ENCODE measurements at places on chromosomes 1 and 21.

DNA sequence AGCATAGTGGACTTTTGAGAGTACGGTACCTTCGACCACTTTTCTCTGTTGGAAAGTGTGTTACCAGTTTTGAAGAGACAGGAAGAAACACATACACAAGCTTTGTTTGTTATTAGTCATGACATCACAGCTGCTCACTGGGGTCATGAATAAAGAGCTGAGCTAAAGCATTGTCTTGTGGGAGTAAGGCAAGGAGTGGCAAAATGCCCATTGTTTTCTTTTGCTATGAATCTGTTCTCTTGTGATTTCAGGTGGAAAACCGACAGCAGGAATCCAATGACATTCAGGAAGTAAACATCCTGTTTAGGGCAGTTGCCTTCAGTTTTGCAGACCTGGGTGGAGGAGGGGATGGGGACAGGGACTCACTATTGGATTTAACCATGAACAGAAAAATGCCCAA lies 66.2 kb downstream of the RGL1 start:
- peak; percentile 16 for DNase-seq

GRCh38 chr1:200779326-200779725 lies 40.6 kb downstream of the CAMSAP2 start:
- DNase-seq: no peak

DNA sequence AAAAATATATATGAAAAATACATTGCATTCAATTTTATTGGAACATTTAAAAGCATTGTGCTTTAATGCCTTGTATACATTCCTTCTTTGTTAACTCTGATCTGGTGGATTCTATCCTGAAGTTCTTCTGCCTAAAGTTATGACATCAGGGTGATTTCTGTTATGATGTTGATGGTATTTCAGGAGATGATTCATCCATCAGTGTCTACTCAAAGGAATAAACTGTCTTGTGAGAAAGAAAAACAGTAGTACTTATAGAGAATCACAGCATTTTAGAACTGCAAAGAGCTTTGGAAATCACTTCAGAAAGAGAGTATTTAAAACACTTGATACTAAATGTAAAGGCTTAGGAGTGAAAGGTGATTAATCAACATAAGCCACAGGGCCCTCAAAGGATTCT lies 155.7 kb downstream of the PTPRC start:
- no peak for DNase-seq

DNA sequence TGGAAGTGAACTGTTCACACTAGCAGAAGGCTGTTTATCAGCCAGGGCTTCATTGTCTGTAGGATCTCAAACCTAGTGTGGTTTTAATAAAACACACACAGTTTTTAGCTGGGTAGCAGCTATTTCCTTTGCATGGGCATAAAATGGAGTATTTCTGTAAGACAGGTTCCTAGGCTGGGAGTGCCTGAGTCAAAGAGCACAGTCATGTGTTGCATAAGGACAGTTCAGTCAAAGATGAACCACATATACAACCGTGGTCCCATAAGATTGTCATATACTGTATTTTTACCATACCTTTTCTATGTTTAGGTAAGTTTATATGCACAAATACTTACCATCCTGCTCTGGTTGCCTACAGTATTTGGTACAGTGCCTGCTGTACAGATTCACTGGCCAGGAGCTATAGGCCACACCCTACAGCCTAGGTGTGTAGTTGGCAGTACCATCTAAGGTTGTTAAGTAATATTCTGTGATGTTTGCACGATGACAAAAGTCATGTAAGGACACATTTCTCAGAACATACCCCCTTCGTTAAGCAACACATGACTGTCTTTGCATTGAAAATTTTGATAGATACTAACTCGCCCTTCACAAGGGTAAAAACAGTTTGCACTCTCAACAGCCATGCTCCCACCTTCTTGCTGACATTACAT lies 17.2 kb downstream of the LGALS8 start:
- DNase-seq: no peak

GRCh38 chr1:162885265-162885664 lies 24.3 kb upstream of the CCDC190 start:
- no peak for DNase-seq

DNA sequence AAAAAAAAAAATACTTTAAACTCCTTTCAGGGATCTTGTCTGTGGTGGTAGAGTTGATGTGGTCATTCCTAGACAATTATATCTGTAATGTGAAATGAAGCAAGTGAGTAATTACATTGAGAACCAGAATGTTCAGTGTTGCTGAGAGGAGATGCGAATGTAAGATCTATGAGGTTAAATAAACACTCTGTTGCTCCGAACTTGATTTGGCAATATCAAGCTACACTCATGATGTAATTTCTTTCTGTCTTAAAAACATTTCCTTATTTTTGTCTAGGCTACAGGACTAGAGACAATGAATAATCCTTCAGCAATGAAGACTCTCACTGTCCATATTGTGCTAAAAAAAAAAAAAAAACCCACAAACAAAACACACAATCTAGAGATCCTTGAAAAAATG lies 63.1 kb upstream of the IGSF5 start:
- DNase-seq: no peak

GRCh38 chr1:114503916-114504422 lies 7.0 kb downstream of the TRIM33 start:
- no peak for DNase-seq

GRCh38 chr1:81950591-81951244 lies 150.0 kb downstream of the ADGRL2 start:
- no peak for DNase-seq

GRCh38 chr1:219088778-219089557 lies 84.7 kb upstream of the LYPLAL1 start:
- peak; percentile 28 for DNase-seq

DNA sequence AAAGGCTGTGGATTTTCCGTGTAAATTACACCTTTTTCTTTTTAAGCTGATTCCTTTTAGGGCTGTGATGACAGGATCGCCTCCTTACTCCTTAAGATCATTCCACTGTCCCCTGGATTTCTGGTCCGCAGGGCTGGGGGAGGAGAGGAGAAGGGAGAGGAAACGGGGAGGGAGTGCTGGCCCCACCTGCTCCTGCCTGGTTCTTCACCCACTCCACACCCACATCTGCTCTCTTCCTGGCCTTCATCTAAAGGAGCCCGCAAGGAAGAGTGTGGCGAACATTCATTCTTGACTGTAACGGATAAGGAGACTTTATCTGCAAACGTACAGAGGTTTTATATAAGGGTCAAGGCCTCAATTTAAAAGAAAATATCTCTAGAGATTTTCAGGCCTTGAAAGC lies 242.0 kb downstream of the RHOU start:
- DNase-seq: no peak

DNA sequence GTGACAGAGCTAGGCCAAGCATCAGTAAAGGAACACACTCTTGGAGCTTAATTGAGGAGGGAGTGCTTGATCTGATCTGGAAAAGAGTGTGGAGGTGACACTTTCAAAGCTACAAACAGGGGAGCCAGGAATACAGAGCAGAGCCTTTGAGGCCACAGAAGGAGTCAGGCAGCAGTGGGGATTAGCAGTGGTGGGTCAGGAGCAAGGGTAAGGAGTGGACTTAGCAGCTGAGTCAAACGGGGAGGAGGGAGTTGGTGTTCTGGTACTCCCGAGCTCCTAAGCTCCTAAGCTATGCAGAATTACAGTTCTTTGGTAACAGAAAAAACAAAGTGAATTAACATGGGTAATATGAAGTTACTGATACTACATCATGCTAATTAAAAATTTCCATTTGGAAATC lies 14.5 kb downstream of the RAB4A start:
- no peak for DNase-seq

GRCh38 chr1:203666609-203667008 lies 40.0 kb downstream of the ATP2B4 start:
- no peak for DNase-seq

- DNase-seq: peak; percentile 56
These were observed 10.9 kb upstream of the SAMD11 start for GRCh38 chr1:912740-913301.

DNA sequence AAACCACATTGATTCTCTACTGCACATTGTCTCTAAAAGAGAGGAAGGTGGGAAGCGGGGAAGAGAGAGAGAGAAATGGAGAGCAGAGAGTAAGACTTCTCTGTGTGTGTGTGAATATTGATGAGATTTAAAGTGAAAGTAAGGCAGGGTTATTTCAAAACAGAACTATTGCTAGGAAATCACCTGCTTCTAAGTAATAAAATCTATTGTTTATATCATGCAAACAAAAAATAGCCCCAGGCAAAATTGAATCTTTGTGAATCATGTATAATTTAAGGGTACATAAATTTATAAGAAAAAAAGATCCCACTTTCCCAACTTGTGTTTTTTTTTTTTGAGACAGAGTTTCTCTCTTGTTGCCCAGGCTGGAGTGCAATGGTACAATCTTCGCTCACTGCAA lies 1.2 kb upstream of the GBP7 start:
- no peak for DNase-seq

DNA sequence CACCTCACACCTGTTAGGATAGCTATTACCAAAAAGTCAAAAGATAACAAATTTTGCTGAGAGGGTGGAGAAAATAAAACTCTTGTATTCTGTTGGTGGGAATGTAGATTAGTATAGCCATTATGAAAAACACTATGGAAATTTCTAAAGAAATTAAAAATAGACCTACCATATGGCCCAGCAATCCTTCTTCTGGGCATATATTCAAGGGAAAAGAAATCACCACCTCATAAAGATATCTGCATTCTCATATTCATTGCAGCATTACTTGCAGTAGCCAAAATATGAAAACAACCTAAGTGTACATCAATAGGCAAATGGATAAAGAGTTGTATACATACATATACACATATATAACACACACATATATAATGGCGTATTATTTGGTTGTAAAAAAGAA lies 791.6 kb upstream of the RGS18 start:
- no peak for DNase-seq

DNA sequence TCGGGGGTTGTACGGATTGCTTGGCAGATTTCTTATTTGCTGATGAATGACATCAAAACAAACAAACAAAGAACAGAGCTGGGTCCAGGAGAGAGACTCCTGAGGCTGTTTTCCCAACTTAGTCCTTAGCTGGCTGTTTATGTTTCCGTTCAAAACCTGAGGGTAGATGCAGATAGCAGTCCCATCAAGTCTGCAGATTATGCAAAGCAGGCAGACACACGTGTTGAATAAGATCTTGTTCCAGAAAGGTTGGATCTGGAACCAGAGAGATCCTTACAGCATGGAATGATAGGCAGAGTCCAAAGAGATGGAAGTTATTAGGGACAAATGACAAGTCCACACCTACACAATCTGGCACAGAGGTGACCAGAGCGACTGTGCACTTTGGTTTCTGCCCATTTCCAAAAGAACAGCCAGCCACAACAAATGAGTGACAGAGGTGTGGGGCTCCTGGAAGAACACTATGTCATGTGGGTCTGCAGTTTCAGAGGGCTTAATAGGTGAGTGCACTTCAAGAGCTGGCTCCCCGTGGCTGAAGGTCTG lies 65.5 kb downstream of the MAN1C1 start:
- no peak for DNase-seq

- no peak for DNase-seq
These were observed 1.6 kb downstream of the TCEA3 start for GRCh38 chr1:23422941-23423340.

DNA sequence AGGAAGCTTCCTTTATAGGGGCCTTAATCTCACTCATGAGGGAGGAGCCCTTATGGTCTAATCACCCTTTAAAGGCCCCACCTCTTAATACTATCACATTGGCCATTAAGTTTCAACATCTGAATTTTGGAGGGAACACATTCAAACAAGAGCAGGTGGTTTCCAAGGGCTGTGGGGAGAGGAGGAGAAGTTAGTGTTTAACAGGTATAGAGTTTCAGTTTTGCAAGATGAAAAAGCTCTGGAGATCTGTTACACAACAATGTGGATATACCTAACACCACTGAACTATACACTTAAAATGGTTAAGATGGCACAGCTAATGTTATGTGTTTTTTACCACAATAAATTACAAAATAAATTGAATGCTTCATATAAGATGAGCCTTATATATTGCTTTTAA lies 113.4 kb upstream of the DNAH14 start:
- DNase-seq: no peak

DNA sequence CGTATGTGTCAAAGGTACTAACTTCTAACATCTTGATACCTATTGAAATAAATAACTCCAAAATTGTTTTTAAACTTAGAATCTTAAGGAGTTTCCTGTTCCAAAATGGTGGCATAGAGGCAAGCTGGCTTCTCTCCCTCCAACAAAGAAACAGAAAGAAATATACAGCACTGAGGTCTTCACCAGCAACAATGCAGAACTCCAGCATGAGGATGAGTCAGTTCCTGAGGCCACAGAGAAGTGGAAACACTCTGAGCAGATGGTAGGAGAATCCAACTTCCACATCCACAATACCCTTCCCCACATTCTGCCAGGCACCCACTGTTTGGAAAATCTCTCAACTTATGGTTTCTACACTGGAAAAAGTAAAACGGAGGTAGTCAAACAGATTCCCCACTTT lies 12.2 kb upstream of the PPIH start:
- DNase-seq: no peak

GRCh38 chr1:234906654-234907053 lies 222.0 kb downstream of the TOMM20 start:
- DNase-seq: no peak

GRCh38 chr1:169321539-169321938 lies 46.1 kb downstream of the NME7 start:
- no peak for DNase-seq

DNA sequence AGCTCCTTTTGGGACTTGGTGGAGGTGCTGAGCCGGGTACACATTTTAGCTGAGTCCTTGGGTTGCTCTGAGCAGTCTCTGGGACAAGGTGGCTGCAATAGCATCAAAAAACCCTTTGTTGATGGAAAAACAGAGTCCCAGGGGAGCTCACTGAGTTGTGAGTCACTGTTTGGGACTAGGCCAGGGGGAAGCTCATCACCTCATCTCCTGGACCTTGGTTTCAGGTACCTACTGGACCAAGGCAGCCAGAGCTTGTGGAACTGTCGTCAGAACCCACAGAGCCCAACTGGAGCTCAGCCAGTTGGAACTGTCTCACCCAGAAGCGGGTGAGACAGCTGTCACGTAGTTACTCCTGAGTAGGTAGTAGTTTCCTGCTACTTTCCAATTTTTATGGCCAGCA lies 146.7 kb downstream of the HLX start:
- DNase-seq: no peak

GRCh38 chr1:210446479-210446878 lies 117.8 kb downstream of the HHAT start:
- no peak for DNase-seq

Data from HepG2 (cell line).